ENCODE measurements at places on chromosomes 3 and 15. TPM values are rescaled to one million over a fixed set of nuclear protein-coding genes. Genes with fewer than 3 reads are reported as not detected.

SH3BP5 gene
- total RNA-seq = 4.2 TPM

DGKG gene
- 7.2 TPM for total RNA-seq

TTC21A gene
- total RNA-seq = 8.1 TPM

PCSK6 gene
- 4.0 TPM for total RNA-seq

ACKR4 gene
- total RNA-seq = 8.1 TPM

LYZL4 gene
- not detected for total RNA-seq

BDH1 gene
- total RNA-seq = 49.0 TPM

ACTRT3 gene
- total RNA-seq = 2.2 TPM

RTP3 gene
- total RNA-seq = not detected

USP4 gene
- total RNA-seq = 43.5 TPM

CAMK2N2 gene
- 3.6 TPM for total RNA-seq

ECE2 gene
- not detected for total RNA-seq

TAGLN3 gene
- not detected for total RNA-seq

ACP3 gene
- 3.8 TPM for total RNA-seq

CPN2 gene
- total RNA-seq = not detected

BFSP2 gene
- not detected for total RNA-seq

TM4SF4 gene
- 257 TPM for total RNA-seq

ALDH1A2 gene
- total RNA-seq = 231 TPM

RAMAC gene
- total RNA-seq = 34.5 TPM

INTS14 gene
- total RNA-seq = 55.6 TPM

DPPA4 gene
- not detected for total RNA-seq

SLC22A13 gene
- total RNA-seq = 3.5 TPM

ALPK3 gene
- 4.6 TPM for total RNA-seq

WDR93 gene
- total RNA-seq = not detected

STRIT1 gene
- total RNA-seq = not detected

APPL1 gene
- total RNA-seq = 31.9 TPM

SAMMSON gene
- total RNA-seq = not detected

EPHB3 gene
- total RNA-seq = 2.8 TPM

C2CD4B gene
- 18.8 TPM for total RNA-seq

RETNLB gene
- not detected for total RNA-seq

ESYT3 gene
- total RNA-seq = 3.5 TPM

AADAC gene
- total RNA-seq = not detected

RRP9 gene
- 39.3 TPM for total RNA-seq

TYRO3 gene
- total RNA-seq = 8.1 TPM

PAQR9 gene
- 1.3 TPM for total RNA-seq

FMN1 gene
- total RNA-seq = 5.5 TPM

GDPGP1 gene
- total RNA-seq = 17.5 TPM

DOCK3 gene
- 0.19 TPM for total RNA-seq

RYR3 gene
- total RNA-seq = not detected

PRICKLE2 gene
- total RNA-seq = 4.0 TPM

NPAP1 gene
- not detected for total RNA-seq

SPINK8 gene
- total RNA-seq = not detected

SIAH2 gene
- total RNA-seq = 30.6 TPM

RNU6-1 gene
- not detected for total RNA-seq

RTP4 gene
- total RNA-seq = 12.3 TPM

SKIL gene
- total RNA-seq = 265 TPM

EXD1 gene
- total RNA-seq = not detected

C3orf85 gene
- not detected for total RNA-seq

ISG20 gene
- total RNA-seq = 75.6 TPM

LYSMD2 gene
- 14.3 TPM for total RNA-seq

PP2D1 gene
- not detected for total RNA-seq

CEMIP gene
- total RNA-seq = 4.1 TPM

FANCD2OS gene
- total RNA-seq = not detected

LRRC2 gene
- not detected for total RNA-seq
